Stomach (tissue), 19 donors: ENCODE measurements at places on chromosomes 2 and 18.

DNA sequence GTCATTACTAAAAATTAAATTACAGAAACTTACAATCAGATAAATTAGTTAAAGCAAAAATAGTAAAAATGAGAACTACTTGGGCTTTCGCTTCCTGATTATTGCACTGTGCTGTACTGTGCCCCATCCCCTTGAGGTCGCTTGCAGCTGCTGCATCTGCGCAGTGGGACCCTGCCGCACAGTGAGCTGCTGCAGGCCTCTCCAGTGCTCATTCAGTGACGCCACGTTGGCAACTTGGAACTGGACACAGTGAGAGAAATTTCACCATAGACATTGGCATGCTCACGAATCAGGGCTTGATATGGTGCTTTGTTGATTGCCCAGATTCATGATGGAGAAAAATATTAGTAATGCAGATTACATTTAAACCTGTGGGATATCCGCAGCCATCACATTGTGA lies 290.8 kb upstream of the MYT1L start:
- no peak for DNase-seq

- DNase-seq, result no peak
Measured at GRCh38 chr2:214631406-214631805, 178.1 kb downstream of the BARD1 start.

- DNase-seq, result no peak
Measured at GRCh38 chr2:148875387-148876051, 492 bp downstream of the KIF5C start.

GRCh38 chr2:218679119-218679518 lies 7.2 kb downstream of the STK36 start:
- no peak for DNase-seq

DNA sequence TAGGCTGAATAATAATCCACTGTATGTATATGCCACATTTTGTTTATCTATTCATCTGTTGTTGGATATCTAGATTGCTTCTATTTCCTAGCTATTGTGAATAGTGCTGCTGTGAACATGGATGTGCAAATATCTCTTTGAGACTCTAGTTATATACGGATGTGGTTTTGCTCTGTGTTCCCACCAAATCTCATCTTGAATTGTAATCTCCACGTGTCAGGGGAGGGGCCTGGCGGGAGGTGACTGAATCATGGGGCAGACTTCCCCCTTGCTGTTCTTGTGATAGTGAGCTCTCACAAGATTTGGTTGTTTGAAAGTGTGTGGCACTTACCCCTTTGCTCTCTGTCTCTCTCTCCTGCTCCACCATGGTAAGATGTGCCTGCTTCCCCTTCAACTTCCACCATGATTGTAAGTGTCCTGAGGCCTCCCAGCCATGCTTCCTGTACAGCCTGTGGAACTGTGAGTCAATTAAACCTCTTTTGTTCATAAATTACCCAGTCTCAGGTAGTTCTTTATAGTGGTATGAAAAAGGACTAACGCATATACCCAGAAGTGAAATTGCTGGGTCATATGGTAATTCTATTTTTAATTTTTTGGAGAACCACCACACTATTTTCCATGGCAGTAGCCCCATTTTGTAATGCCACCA lies 86.1 kb upstream of the UPP2 start:
- no peak for DNase-seq

GRCh38 chr18:30676053-30676480 lies 366.5 kb downstream of the DSC3 start:
- no peak for DNase-seq

DNA sequence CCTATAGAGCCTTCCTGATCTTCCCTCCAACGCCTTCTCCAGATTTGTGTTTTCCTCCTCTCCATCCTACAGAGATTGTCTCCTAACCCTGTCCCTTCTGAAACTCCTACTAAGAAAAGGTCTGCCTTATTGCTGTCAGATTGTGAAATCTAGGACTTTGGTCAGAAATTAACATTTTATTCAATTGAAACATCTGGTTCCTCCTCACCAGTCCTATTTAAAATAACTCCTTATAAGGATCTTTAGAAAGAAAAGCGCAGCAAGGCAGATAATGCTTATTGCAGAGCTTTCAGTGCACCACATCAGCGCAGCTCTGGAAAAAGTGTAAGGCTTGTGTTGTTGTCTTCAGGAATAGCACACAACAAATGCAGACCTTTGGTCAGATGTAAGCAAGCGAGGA lies 477.8 kb upstream of the CHST9 start:
- no peak for DNase-seq

DNA sequence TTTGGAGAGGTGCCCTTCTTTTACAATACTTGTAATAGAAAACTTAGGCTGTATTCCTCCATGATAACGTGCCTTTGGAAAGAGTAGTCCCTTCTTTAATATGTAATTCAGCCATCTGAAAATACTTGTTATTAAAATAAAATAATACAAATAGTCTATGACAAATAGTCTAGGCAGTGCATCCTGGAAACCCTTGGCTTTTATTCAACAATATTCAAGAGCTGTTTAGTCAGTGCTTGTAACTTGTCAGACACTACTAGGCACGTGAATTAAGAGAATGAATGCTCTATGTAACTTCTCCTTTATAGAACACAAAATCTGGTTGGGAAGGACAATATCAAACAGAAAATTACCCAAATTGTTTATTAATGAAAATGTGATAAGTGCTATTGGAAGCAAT lies 388.2 kb downstream of the MTX2 start:
- DNase-seq, result no peak

DNA sequence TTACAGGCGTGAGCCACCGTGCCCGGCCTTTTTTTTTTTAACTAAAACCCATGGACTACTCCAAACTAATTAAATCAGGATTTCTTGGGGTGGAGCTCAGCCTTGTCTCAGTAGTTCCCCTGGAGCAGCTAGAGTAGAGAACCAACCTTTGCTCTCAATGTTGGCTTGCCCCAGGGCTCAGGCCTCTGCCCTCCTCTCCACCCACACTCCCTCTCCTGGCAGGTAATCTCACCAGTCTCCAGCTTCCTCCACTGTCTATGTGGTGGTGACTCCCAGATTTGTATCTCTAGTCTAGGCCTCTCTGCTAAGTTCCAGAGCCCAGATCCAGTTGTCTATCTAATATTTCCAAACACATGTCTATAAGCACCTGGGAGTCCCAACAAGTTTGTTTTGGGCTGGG lies 9.6 kb upstream of the MTA3 start:
- peak; percentile 32 for DNase-seq

DNA sequence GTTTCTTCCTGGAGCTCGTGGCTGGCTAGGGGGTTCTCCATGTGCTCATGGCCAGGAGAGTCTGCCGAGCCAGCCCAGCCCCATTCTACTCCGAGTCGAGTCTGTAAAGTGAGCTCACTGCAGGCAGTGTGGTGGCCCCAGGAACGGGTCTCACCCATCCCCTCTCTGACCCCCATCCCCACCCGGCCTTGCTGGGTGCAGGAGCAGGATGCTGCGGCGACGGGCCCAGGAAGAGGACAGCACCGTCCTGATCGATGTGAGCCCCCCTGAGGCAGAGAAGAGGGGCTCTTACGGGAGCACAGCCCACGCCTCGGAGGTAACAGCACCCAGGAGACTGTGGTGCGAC lies 1.4 kb downstream of the ANO7 start:
- DNase-seq, result no peak

- no peak for DNase-seq
Measured at GRCh38 chr2:32068-32467, 14.2 kb downstream of the FAM110C start.

DNA sequence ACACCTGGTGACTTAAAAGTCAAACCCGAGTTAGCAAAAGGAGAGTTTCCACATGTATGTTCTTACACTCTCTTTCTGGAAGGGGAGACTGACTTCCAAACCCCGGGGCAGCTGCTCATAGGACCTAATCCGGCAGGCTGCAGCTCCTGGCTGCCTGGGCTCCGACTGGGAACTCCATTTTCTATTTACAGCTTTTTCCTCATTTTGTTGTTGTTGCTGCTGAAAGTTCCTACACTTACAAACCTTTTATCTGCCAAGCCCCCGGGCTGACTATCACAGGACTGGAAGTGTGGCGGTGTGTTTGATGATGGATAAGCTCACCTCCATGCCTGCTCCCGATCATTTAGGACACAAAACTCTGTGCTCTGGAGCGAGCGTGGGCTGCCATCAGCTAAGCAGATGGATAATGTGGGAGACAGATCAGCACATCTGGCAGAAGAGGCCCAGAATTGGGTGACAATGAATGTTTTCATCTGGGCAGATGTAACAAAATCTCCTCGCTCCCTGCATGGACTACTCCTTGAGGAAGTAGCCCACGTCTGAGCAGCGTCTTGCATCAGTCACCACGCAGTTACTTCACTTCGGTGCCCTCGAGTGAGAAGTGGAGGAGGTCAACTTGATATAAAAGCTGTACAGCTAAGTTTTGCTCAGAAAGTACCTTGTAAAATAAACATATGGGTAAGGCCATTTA lies 114.4 kb upstream of the COPS8 start:
- DNase-seq, result peak; percentile 25

- DNase-seq, result no peak
Measured at GRCh38 chr2:62653582-62654422, 51.7 kb upstream of the EHBP1 start.

DNA sequence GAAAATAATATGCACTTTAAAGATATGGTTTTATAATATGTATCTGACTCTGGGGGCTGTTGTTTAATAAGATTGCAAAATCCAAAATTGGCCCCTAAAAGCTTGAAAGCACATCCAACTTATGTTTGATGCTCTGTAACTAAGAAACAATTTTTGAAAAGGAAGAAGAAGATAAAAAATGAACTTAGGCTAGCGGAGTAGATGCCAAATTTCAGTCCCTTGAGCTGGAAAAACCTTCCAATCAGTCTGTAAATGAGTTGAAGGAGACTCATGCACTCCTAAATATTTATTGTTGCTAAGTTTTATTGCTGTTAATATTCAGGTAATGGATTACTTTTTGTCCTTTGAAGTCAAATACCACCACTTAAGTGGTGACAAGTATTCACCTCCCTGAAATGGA lies 465.0 kb downstream of the ZEB2 start:
- DNase-seq, result peak; percentile 62

DNA sequence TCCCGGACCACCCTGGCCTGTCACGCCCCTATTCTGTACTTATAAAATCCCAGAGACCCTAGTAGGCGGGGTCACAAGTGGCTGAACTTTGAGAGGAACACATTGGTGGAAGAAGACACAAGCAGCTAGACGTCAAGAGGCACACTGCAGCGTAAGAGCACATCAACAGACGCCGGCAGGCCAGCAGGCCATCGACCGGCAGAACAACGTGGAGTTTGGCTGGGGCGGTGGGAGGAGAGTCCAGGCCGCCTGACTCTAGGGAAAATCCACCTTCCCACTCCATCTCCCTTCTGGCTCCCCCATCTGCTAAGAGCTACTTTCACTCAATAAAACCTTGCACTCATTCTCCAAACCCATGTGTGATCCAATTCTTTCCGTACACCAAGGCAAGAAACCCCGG lies 601.8 kb upstream of the CDH2 start:
- no peak for DNase-seq

GRCh38 chr2:151668737-151669136 lies 65.5 kb downstream of the NEB start:
- DNase-seq, result no peak

DNA sequence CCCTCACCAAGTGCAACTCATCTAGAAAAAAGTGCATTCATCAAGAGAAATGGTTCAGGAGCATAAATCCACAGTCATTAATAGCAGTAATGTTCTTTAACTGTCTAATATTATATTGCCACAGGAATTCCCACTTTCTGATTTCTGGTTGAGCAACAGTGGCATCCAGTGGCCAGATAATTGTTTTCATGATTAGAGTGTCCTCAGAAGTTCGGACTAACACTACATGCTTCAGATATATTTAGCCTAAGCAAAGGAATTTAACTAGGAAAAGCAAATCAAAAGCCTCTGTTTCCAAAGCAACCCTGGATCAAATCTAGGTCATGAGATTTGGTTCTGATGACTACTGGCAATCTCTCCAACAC lies 9.8 kb upstream of the ERBB4 start:
- peak; percentile 64 for DNase-seq

DNA sequence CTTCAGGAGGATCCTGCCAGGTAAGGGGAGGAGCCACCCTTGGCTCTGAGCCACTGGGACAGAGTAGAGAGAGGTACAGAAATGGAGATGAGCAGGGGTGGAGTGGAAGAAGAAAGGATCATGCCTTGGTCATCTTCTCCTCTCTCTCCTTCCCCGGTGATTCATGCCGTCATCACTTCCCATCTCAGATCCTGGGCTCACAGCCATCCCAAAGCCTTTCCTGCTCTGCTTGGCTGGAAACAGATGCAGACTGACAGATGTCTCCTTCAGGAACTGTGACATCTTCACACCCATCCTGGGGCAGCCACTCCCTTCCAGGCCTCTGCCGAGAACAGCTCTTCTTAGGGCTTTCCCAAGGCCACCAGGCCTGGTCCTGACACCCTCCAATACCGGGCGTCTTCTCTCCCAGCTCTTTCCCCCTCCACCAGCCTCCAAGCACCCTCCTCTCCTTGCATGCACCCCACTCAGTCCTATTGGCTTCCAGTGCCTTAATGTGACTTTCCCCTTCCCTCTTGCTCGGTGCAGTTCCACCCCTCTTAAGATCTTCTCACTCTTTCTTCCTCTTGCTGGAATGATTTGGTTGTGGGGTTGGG lies 58.3 kb upstream of the TNP1 start:
- no peak for DNase-seq

DNA sequence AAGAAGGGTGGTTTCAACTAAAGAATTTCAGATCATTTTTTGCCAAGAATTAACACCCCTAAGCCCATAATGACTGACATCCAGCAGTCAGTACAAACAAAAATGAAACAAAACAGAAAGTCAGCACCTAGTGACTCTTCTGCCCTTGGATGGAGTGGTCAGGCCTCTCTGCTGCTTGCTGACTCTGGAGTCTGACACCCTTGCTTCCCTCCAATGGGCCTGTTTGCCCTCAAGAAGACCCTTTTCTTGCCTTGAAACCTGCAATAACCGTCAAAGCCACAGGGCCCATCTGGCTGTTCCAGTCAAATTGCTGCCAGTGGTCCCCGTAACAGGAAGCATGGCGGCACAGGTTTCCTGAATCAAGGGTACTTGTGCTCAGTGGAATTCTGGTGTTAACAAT lies 27.2 kb upstream of the CYTIP start:
- no peak for DNase-seq

- no peak for DNase-seq
Measured at GRCh38 chr2:196606516-196606915, 33.0 kb upstream of the CCDC150 start.
